ENCODE measurements at places on chromosomes 1 and 21. TPM values are rescaled to one million over a fixed set of nuclear protein-coding genes. Genes with fewer than 3 reads are reported as not detected.

The TXLNA gene
- total RNA-seq: 71.9 TPM

The PRKAA2 gene
- total RNA-seq: not detected

The TEDDM1 gene
- not detected for total RNA-seq

The COL24A1 gene
- total RNA-seq: not detected

Measured in activated naive CD4-positive, alpha-beta T cell treated with anti-CD3 and anti-CD28 coated beads, Interleukin-2, amount 50 U/mL, for 72 hours (primary cell).